ENCODE measurements at places on chromosomes 1 and 21. TPM values are rescaled to one million over a fixed set of nuclear protein-coding genes. Genes with fewer than 3 reads are reported as not detected.

DNA sequence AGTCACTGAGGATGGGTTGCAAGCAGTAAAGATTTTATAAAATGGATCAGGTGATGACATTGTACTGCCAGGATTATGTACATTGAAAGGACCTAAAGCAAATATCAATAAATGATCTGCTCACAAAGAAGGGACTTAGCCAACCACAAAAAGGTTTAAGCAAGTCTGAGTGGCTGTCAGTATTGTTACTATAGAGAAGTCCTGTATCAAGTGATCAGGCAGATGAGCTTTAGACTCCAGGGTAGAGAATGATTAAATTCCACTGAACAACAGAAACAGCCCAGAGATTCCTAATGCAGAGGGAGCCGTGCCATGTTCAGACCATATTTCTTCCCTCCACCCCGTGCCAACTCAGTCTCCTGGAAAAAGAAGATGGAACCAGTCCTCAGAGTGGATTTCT, 138.9 kb downstream of the SETD4 start:
- H3K27me3 ChIP-seq = no peaks in the 10 kb centered on the region
- H3K4me1 ChIP-seq = no peaks in the 10 kb centered on the region
- H3K36me3 ChIP-seq = no peaks in the 10 kb centered on the region
- H3K27ac ChIP-seq = no peak overlapping the region
- no peak overlapping the region for H3K4me3 ChIP-seq

- DNase-seq = no peak
- H3K36me3 ChIP-seq = no peaks in the 10 kb centered on the region
Measured at GRCh38 chr21:23921670-23922418, 1685.4 kb downstream of the MRPL39 start.

The LCE1B gene
- total RNA-seq = not detected

The TIE1 gene
- total RNA-seq = 65.3 TPM

The FALEC gene
- not detected for total RNA-seq

GRCh38 chr21:40976198-40977109, 129.5 kb upstream of the DSCAM start:
- no peak for DNase-seq
- H3K4me1 ChIP-seq = no peaks in the 10 kb centered on the region
- H3K36me3 ChIP-seq = no peaks in the 10 kb centered on the region
- no peak overlapping the region for H3K4me3 ChIP-seq
- no peak overlapping the region for H3K27ac ChIP-seq

GRCh38 chr21:31665397-31665796, 5.9 kb downstream of the SOD1 start:
- peaks cover 6% of the 10 kb centered on the region for H3K36me3 ChIP-seq
- peaks cover 1% of the 10 kb centered on the region for H3K4me1 ChIP-seq
- H3K27me3 ChIP-seq = no peaks in the 10 kb centered on the region
- no peak for DNase-seq
- no peak overlapping the region for H3K27ac ChIP-seq
- no peak overlapping the region for H3K4me3 ChIP-seq

The MAP3K7CL gene
- 33.0 TPM for total RNA-seq

GRCh38 chr1:225767634-225768540, 9.7 kb upstream of the SRP9 start:
- DNase-seq = peak; percentile 87
- H3K27me3 ChIP-seq = no peaks in the 10 kb centered on the region
- no peak overlapping the region for H3K4me3 ChIP-seq
- H3K36me3 ChIP-seq = no peaks in the 10 kb centered on the region
- peak overlapping the region; percentile 58 for H3K27ac ChIP-seq
- H3K4me1 ChIP-seq = peaks cover 6% of the 10 kb centered on the region

The SLC45A3 gene
- 7.0 TPM for total RNA-seq

GRCh38 chr21:35172231-35172630, 123.1 kb upstream of the RUNX1 start:
- no peaks in the 10 kb centered on the region for H3K27me3 ChIP-seq
- H3K36me3 ChIP-seq = no peaks in the 10 kb centered on the region
- H3K4me1 ChIP-seq = no peaks in the 10 kb centered on the region
- no peak overlapping the region for H3K4me3 ChIP-seq

GRCh38 chr1:236336084-236336483, 54.3 kb upstream of the ERO1B start:
- DNase-seq = no peak
- H3K27me3 ChIP-seq = no peaks in the 10 kb centered on the region

GRCh38 chr1:18288722-18289121, 181.1 kb downstream of the IGSF21 start:
- H3K36me3 ChIP-seq = no peaks in the 10 kb centered on the region
- no peaks in the 10 kb centered on the region for H3K27me3 ChIP-seq
- no peak overlapping the region for H3K27ac ChIP-seq
- DNase-seq = no peak
- no peaks in the 10 kb centered on the region for H3K4me1 ChIP-seq

GRCh38 chr1:166040202-166040997, 126.4 kb downstream of the FAM78B start:
- H3K27me3 ChIP-seq = no peaks in the 10 kb centered on the region
- H3K4me1 ChIP-seq = no peaks in the 10 kb centered on the region
- DNase-seq = no peak
- no peak overlapping the region for H3K27ac ChIP-seq
- H3K4me3 ChIP-seq = no peak overlapping the region

- no peak overlapping the region for H3K4me3 ChIP-seq
- H3K27me3 ChIP-seq = no peaks in the 10 kb centered on the region
- DNase-seq = no peak
- no peaks in the 10 kb centered on the region for H3K36me3 ChIP-seq
- H3K27ac ChIP-seq = peak overlapping the region; percentile 15
Measured at GRCh38 chr1:201886103-201886885, 2.4 kb upstream of the SHISA4 start.

The MIXL1 gene
- 0.51 TPM for total RNA-seq

DNA sequence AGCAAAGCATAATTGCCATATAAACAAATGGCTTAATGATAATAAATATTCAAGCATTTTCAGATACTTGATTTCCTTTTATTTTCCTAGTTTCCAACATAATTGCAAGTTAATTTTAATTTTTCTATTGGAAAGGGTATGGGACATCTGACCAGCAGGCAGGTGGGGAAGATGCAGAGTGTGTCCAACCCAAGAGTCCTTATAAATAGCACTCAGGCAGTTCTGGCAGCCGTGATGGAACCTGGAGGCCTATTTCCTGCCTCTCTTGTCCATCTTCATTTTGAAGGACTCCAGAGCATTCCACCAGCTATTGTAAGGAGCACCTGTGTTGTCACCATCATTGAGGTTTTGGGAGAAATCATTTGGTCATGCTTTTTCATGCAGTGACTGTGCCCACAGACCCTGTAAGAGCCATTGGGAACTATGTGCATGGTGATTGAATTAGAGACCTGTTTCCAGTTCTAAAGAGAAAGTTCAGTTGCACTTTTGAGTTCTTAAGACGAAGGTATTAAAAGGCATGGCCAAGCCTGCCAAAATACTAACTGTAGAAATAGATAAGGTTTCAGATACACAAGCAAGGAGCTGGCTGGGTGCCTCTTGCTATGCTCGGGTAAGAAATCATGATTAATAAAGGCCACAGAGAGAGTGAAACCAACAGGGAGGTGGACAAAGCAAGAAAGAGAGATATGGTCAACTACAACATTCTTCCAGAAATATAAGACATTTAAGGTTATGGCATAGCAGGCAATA, 92.3 kb downstream of the SPATA46 start:
- no peaks in the 10 kb centered on the region for H3K36me3 ChIP-seq
- H3K27ac ChIP-seq = no peak overlapping the region
- no peak for DNase-seq
- no peaks in the 10 kb centered on the region for H3K4me1 ChIP-seq
- H3K27me3 ChIP-seq = no peaks in the 10 kb centered on the region
- H3K4me3 ChIP-seq = no peak overlapping the region

The LPAR3 gene
- 0.33 TPM for total RNA-seq

The OXCT2 gene
- not detected for total RNA-seq

GRCh38 chr1:64574301-64574700, 104.4 kb downstream of the CACHD1 start:
- no peak overlapping the region for H3K27ac ChIP-seq
- no peak for DNase-seq
- H3K4me1 ChIP-seq = no peaks in the 10 kb centered on the region
- no peaks in the 10 kb centered on the region for H3K27me3 ChIP-seq
- H3K36me3 ChIP-seq = no peaks in the 10 kb centered on the region

- H3K27ac ChIP-seq = no peak overlapping the region
- H3K4me1 ChIP-seq = no peaks in the 10 kb centered on the region
- H3K27me3 ChIP-seq = no peaks in the 10 kb centered on the region
- H3K4me3 ChIP-seq = no peak overlapping the region
Measured at GRCh38 chr1:231554969-231555368, 26.5 kb downstream of the TSNAX start.

DNA sequence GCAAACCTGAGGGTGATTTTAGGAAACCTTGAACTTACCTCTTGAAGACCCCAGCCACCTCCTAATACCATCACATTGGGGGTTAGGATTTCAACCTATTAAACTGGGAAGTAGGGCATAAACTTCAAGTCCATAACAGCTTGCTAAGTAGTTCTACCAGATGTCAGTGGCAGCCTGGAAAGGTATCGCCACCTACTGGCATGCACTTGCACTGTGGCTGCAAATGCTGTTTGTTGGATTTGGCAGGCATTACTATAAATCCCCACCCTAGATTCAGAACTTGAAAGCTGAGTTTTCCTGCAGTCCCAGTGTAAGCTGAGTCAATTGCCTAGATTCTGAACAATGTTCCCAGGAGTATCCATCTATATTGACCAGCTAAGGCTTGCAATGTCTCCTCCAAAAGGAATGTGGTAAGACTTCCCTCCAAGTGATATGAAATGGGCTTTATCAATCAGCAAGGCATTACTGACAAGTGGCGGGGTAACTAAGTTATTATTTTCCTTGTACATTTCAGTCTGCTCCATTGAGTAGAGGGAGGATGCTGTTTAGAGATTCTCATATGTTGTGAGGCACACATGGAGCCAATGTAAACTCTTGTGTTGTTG, 474.5 kb downstream of the PTPRC start:
- H3K4me1 ChIP-seq = no peaks in the 10 kb centered on the region
- H3K36me3 ChIP-seq = no peaks in the 10 kb centered on the region
- no peak overlapping the region for H3K27ac ChIP-seq
- no peaks in the 10 kb centered on the region for H3K27me3 ChIP-seq
- DNase-seq = no peak
- H3K4me3 ChIP-seq = no peak overlapping the region

The SIM2 gene
- total RNA-seq = not detected

- no peak overlapping the region for H3K4me3 ChIP-seq
- H3K27me3 ChIP-seq = no peaks in the 10 kb centered on the region
- DNase-seq = no peak
- H3K27ac ChIP-seq = no peak overlapping the region
Measured at GRCh38 chr21:28975397-28975796, 17.3 kb downstream of the LTN1 start.

The PDE4B gene
- 16.8 TPM for total RNA-seq

The TDRD10 gene
- total RNA-seq = 16.5 TPM

DNA sequence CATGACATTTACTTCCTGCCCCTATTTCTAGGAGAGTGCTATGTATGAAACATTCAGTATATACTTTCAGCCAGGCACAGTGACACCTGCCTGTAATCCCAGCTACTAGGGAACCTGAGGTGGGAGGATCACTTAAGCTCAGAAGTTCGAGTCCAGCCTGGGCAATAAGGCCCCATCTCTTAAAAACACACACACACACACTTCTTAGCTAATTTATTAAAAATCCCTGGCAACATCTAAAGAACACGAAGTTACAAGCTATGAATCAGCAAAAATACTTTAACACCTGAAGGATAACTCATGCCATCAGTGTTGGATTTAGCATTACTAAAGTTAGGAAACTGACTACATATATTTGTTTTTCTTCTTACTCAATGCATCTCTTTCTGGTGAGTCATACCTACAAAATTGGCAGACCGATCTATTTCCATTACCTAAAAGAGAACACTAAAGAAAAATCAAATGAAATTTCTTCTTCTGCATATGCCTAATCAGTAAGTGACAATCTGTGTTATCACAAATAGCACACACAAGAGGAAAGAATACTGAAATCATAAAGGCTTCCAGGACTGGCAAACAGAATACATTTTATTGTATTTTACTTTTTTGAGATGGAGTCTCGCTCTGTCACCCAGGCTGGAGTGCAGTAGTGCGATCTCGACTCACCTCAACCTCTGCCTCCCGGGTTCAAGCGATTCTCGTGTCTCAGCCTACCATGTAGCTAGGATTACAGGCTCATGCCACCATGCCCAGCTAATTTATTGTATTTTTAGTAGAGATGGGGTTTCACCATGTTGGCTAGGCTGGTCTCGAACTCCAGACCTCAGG, 41.4 kb downstream of the RNF115 start:
- H3K27ac ChIP-seq = peak overlapping the region; percentile 93
- no peak for DNase-seq
- H3K36me3 ChIP-seq = no peaks in the 10 kb centered on the region
- no peaks in the 10 kb centered on the region for H3K27me3 ChIP-seq
- H3K4me3 ChIP-seq = peak overlapping the region; percentile 86

The RBM15 gene
- 22.5 TPM for total RNA-seq

The TRPM2 gene
- total RNA-seq = 15.8 TPM

DNA sequence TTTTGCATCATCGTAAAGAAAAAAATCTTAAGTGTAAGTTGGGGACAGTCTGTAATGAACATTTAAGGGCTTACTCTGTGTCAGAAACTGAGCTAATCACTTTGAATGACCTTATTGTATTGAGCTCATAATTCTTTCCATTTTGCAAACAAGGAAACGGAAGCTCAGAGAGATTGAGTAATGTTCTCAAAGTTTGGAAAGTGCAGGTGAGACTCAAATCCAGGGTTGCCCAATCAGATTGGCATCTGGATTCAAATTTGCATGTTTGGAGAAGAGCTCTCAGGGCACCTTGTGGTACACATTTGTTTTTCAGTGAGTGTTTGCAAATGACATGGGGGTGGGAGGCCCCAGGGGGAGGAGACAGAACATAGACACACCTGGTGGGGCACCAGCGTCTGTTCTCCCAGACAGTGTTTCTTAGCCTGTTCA, 8.0 kb downstream of the ALPL start:
- no peaks in the 10 kb centered on the region for H3K4me1 ChIP-seq
- H3K36me3 ChIP-seq = no peaks in the 10 kb centered on the region
- no peak for DNase-seq
- no peaks in the 10 kb centered on the region for H3K27me3 ChIP-seq
- H3K4me3 ChIP-seq = no peak overlapping the region

DNA sequence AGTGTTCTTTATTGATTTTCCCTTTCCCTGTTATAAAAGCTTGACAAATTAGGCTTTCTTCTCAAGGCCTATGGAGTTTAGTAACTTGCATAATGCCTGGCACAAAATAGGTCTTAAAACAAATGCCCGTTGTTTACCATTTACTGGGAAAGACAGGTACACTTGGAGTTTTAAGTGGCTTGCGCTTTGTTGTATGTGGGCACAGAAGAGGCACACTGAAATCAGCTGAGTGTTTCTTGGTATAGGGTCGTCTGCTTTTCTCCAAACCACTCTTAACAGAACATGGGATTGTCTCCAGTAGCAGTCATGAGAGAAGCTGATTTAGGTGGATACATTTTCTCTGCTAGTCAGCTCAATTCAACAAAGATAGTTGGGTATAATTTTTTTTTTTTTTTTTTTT, 132.5 kb downstream of the SYT14 start:
- no peak overlapping the region for H3K4me3 ChIP-seq
- no peaks in the 10 kb centered on the region for H3K27me3 ChIP-seq
- H3K4me1 ChIP-seq = no peaks in the 10 kb centered on the region
- DNase-seq = no peak

The ACTA1 gene
- total RNA-seq = 46.8 TPM
